ENCODE measurements at places on chromosomes 7 and 10. TPM values are rescaled to one million over a fixed set of nuclear protein-coding genes. Genes with fewer than 3 reads are reported as not detected.

ARMC3 gene
- 0.61 TPM for total RNA-seq

PAX4 gene
- total RNA-seq = not detected

MYL10 gene
- not detected for total RNA-seq

- DNase-seq = no peak
These were observed 251.0 kb downstream of the BMPER start for GRCh38 chr7:34156336-34156735.

GRCh38 chr7:100478958-100479660 is at the start of gene TSC22D4:
TSC22D4 (minus strand) TSS chr7:100479214; CDS start chr7:100478038, 1,176 bp downstream.
- peak; percentile 93 for DNase-seq

GRCh38 chr10:10828623-10829022 is 189.0 kb upstream of the CELF2 start:
- no peak for DNase-seq

- DNase-seq = no peak
These were observed 15.3 kb downstream of the FLNC start for GRCh38 chr7:128845475-128845874.

DNA sequence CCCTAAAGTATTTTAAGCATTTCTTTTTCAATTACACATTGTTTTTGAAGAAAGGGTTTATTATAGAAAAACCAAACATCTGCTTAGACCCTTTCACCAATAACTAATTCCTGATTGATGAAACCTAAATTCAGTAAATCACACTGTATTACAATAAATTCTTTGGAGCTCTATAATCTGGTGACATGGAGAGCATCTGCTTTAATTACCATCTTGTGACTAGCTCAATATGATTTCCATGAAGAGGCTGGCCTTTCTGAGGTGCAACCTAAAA is 9.7 kb downstream of the HYCC1 start:
- no peak for DNase-seq

- DNase-seq = no peak
These were observed 47.2 kb upstream of the ZRANB1 start for GRCh38 chr10:124894569-124895215.

Measured in Caco-2 (cell line).